ENCODE measurements at places on chromosomes 6 and 20.

DNA sequence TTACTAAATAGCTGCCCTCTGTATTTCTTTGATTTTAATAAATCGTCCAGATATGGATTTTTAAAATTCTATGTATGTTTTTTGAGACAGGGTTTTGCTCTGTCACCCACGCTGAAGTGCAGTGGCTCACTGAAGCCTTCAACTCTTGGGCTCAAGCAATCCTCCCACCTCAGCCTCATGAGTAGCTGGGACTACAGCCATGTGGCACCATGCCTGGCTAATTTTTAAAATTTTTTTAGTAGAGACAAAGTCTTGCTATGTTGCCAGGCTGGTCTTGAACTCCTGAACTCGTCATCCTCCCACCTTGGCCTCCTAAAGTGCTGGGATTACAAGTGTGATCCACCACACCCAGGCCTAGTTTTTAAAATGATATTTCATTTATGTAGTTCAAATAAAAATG is 47.4 kb upstream of the DDR1 start:
- DNase-seq: no peak

GRCh38 chr6:72916906-72917305 is 295.0 kb downstream of the KCNQ5 start:
- no peak for DNase-seq

GRCh38 chr6:89239338-89239737 is 22.2 kb upstream of the GABRR1 start:
- DNase-seq: no peak

DNA sequence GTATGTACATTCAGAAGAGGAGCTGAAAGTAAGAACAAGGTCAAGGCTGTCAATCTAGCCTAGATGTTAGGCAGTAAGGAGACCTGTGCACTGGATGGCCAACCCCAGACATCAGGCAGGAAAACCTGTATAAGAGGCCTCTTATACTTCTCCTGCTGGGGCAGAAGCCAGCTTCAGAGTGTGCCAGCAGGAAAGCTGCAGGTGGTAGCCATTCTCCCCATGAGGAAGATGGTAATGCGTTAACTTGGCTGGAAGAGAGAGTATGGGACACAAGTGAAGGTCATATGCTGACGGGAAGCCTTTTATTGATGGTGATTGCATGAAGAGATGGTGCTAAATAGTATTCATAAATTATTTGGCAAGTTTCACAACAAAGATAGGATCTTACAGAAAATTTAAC is 20.6 kb downstream of the NHLRC1 start:
- no peak for DNase-seq

DNA sequence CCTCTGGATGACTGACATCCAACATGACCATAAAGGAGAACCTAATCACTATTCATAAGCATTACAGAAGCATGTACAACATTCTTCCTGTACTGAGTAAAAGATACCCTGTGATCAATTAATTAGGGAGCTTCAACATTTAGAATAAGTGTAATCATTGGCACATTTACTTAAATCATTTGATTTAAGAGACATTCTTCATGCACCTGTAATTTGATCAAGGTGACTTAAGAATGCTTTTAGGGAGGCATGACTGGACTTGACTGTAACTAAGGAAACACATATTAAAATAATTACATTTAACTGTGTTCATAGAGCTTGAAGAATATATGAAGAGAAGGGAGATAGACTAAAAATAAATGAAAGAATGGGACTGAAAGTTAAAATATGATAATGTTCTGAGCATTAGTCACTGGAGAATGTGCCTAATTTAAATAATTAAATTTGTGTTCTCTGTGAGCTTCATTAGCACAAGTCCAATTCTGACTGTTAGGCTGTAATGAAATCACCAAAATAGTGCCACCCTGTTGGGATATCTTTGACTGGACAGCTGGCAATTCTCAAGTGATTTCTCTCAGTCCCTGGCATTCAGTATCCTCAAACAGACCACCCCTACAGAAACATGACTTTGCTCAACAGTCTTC is 295.5 kb upstream of the ADGRB3 start:
- DNase-seq: no peak

DNA sequence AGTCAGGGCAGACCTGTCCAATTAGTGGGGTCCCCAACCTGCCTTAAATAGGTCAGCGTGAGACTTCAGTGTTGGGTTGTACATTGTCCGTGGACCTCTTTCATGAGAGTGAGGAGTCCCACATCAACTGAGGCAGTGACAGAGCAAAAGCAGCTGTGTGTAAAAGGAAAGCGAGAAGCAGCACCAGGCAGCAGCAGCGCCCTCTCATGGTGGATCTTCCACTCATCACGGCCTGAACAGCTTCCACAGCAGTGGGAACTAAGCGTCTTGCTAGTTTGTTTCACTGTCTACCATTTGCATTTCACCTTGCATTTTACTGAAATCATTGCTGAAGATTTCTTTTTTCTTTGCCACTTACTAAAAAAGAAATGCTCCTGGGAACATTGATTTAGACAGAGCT is 333.8 kb downstream of the PKHD1 start:
- no peak for DNase-seq

DNA sequence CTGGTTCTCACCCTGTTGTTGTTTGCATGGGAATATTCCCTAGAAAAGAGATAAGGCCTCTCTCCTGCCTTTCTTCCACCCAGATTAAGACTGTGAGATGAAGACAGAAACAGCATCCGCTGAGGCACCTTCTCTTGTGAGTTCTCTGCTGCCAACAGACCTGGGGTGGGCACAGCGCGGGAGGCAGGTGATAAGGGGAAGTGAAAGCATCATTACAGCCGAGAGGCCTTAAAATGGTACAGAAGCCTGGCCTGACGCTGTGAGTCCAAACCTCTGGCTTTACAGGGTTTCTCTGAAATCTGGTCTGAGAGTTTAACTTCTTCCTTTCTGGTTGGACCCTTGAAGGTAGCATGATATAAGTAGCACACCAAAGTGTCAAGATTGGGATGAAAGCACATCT is 21.0 kb upstream of the IYD start:
- DNase-seq: no peak

- DNase-seq: no peak
Measured at GRCh38 chr20:2760297-2760951, 40.0 kb downstream of the CPXM1 start.

DNA sequence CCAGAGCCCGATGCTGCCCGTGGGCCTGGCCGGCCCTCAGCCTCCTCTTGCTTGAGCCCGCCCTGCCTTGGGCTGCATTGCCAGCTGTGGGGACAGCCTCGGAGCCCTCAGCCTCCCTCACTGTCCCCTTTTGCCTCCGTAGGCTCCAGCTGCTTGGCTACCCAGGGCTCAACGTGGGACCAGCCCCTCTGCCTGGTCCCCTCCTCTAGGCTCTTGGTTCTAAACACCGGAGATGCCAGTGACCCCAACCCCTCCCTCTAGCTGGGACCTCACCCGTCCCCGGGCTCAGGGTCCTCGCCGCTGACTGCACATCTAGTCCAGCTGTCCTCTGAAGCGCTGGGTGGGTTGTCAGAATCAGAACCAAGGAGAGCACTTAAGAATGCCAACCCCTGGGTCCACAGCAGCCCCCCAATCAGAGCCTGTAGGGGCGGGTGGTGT is 345.2 kb downstream of the ZFAND3 start:
- DNase-seq: no peak

- DNase-seq: no peak
Measured at GRCh38 chr6:74872754-74873476, 332.9 kb downstream of the COL12A1 start.

GRCh38 chr20:61447952-61448351 is 195.9 kb downstream of the CDH4 start:
- no peak for DNase-seq

DNA sequence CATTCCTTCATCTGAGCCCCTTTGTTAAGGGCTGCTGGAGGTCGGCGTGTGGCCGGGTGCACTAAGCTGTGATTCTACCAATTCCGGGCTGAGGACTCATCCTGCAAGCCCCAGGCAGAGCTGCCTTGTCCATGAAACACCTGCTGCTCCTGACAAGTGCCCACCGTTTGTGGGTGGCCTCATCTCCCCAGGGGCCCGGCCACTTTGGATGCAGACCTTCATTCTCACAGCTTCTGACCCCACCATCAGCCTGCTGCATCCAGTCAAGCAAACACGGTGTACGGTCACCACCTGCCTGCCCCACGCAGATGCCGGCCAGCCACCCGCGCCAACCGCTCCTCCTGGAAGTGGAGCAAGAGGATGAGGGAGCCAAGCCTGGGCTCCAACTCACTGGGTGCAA is 382.7 kb downstream of the THBS2 start:
- DNase-seq: no peak

DNA sequence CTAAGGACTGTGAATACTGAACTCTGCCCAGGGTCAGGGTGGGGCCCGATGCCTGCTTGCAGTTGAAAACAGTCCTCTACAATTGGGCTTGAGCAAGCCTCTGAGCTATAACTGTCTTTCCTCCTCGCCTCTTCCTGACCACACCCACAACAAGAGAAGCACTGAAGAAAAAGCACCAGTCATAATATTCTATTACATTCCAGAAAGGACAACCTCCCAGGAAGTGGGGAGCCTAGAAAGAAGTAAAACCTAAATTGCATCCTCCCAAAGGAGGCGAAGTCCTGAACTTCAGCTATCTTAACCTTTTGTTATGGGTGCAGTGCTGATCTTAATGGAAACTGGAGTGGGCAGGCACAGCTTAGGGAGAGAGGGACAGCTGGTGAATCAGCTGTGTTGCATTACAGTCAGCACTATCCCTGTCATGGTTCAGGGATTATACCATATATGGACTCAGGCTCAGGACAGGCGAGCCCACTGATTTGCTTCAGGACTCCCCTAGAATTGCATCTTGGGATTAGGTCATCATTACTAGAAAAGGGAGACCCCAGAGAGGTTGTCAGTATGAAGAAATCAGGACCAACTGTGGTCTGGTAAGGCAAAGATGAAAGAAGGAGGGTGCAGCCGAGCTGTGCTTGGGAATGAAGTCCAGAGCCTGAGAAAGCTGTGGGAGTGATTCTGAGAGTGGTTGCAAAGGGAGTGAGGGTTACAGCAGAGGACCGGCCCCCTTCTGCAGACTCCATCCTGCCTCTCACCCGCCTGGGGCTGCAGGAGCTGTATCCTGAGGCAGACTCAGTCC is 18.3 kb upstream of the TRAM2 start:
- DNase-seq: no peak

DNA sequence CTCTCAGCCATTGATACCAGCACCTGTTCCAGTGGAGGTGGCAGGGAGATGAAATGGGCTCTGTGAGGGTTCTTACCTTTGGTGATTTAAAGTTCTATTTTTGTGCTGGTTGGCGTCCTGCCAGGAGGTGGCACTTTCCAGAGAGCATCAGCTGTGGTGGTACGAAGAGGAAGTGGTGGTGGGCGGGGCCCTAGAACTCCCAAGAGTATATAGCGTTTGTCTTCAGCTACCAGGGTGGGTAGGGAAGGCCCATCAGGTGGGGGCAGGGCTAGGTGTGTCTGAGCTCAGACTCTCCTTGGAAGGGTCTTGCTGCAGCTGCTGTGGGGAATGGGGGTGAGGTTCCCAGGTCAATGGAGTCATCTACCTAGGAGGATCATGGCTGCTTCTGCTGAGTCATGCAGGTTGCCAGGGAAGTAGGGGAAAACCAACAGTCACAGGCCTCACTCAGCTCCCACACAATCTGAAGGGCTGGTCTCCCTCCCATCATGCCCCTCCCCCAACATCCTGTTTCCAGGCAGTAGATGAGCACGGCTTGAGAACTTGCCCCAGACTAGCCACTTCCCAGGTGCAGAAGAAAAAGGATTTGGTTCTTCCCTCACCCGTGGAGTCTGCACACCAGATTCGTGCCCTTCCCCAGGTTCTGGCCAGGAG is 46.6 kb downstream of the MOXD1 start:
- no peak for DNase-seq

DNA sequence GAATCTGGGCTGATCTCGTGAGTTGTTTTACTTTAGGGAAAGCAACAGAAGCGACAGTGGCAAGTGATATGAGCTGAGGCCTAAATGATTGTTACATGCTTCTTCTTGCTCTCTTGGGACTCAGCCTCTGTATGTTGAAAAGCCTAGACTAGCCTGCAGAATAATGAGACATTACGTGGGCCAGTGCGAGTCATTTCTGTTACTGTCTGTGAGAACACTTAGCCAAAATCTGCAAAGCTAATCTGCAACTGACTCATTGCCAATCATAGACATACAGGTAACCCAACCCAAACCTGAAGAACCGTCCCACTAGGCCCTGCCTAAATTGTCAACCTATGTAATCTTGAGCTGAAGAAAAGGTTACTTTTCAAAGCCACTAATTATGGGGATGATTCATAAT is 77.4 kb upstream of the F13A1 start:
- no peak for DNase-seq

DNA sequence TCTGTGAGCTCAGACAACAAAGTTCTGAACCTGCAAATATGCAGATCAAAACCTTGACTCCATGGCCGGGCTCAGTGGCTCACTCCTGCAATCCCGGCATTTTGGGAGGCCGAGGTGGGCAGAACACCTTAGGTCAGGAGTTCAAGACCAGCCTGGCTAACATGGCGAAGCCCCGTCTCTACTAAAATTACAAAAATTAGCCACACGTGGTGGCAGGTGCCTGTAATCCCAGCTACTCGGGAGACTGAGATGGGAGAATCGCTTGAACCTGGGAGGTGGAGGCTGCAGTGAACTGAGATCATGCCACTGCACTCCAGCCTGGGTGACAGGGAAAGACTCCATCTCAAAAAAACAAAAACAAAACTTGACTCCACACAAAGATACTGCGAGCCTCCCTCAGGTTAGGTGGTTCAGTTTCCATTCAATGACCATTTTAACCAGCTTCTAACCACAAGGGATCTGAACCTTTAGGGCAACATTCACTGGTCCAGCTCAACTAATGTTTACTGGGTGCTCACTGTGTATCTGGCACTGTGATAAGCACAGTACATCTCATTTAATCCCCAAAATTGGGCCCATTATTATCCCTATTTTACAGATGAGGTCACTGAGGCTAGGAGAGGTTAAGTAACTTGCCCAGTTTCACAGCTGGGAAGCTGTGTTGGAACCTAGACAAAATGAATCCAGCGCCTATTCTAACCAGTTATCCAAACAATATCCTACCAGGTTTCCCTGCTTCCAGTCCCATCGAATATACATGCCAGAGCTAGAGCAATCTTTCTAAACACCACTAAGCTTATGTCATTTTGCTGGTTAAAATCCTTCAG is 1.8 kb downstream of the SNRPB start:
- no peak for DNase-seq

DNA sequence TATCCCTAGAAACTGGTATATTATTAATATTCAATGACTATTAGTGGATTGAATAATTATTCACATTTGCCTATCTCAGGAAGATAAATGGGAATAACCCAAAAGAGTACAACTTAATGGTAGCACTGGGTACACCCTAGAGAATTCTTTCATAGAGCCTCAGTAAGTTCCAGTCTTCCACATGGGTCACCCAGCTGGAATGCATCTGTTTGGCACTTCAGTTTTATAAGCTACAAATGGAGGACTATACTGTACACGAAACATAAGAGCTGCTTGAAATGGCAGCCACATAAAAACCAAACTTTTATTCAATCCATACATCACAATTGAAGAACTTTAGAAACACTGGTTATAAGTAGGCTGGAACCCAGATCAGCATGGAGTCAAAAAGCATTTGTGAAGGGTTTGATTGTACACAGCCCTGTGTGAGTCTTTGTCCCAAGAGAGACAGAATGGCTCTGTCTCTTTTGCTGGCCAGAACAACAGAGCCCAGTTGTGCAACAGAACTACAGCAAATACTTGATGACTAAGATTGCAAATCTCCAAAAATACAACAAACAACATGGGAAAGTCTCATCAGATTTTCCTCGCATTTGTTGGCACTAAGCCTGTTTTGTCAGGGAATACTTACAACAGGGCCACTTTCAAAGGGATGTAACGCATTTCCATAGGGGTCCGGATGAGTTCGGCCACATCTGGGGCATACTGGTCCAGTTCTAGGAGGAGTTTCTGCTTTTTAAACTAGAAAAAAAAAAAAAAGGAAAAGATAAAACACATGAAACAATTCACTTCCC is 39.5 kb downstream of the PIGU start:
- no peak for DNase-seq

- no peak for DNase-seq
Measured at GRCh38 chr6:37858363-37858762, 38.8 kb downstream of the ZFAND3 start.

Data from stimulated activated CD8-positive, alpha-beta memory T cell treated with anti-CD3 and anti-CD28 coated beads, Interleukin-4, amount 100 ng/mL, for 1 hour (primary cell).